ENCODE measurements at places on chromosomes 4 and X. TPM values are rescaled to one million over a fixed set of nuclear protein-coding genes. Genes with fewer than 3 reads are reported as not detected.

DNA sequence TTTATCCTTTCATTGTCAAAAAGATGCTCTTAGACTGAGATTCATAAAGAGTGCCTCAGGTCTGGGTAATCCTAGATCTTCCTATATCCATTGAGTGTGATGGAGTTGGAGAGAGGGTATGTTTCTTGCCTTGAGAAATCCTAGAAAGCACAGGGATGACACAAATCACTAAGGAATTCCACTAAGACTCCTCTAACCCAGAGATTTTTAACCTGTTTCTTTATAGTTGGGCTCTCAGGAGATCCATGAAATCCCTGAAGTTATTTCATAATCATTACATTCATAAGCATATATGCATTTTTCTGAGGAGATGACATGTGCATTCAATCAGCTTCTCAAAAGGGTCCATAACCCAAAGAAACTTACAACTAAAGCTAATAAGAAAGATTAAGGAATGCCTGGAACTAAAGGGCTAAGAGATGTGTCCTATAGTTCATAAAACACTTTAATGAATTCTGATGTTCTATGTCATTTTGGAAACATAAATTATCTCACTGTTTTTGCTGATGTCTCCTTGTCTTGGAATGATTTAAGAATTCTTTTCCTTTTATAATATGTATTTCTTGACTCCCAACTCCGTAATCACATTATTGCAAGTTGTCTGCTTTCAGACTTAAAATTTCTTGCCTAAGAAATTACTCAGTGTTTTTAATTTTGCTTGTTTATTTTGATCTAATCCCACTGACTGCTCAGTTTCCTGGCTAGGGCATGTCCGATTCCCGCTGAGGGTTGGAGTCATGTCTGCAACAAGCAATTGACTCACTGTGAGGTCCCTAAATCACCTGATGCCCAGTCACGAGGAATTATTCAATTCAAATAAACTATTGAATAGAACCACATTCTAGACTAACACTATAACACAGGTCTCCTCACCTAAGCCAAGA lies 2.8 kb upstream of the AMTN start:
- no peak overlapping the region for H3K4me3 ChIP-seq
- no peaks in the 10 kb centered on the region for H3K4me1 ChIP-seq
- no peak overlapping the region for H3K27ac ChIP-seq
- no peaks in the 10 kb centered on the region for H3K27me3 ChIP-seq
- no peaks in the 10 kb centered on the region for H3K36me3 ChIP-seq

GRCh38 chrX:8815460-8816065 lies 14.4 kb upstream of the FAM9A start:
- H3K36me3 ChIP-seq, result no peaks in the 10 kb centered on the region
- no peaks in the 10 kb centered on the region for H3K27me3 ChIP-seq
- H3K27ac ChIP-seq, result no peak overlapping the region
- H3K4me3 ChIP-seq, result no peak overlapping the region
- no peak for DNase-seq

Gene CT45A5
- total RNA-seq, result not detected

Gene MAPK10
- 0.28 TPM for total RNA-seq

Gene ZNF711
- total RNA-seq, result 3.8 TPM

DNA sequence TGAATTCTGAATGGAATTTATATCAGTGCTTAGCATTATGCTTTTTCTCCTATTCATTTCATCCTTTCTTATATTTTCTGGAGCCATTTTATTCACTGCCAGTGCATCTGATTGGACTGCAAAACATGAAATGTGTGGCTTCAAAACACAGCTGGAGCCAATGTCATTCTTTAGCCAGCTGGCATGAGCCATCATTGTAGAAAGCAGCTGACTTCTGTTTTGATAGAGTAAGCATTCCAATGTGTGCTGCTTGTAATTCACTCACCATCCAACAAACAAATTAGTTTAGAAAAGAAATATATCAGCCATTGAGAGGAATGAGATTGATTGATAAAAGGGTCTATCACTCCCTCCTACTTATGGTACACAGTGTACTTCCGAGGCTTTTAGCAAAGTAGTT lies 2616.0 kb downstream of the ARAP2 start:
- DNase-seq, result no peak
- H3K4me3 ChIP-seq, result no peak overlapping the region
- H3K27ac ChIP-seq, result no peak overlapping the region
- H3K4me1 ChIP-seq, result no peaks in the 10 kb centered on the region

DNA sequence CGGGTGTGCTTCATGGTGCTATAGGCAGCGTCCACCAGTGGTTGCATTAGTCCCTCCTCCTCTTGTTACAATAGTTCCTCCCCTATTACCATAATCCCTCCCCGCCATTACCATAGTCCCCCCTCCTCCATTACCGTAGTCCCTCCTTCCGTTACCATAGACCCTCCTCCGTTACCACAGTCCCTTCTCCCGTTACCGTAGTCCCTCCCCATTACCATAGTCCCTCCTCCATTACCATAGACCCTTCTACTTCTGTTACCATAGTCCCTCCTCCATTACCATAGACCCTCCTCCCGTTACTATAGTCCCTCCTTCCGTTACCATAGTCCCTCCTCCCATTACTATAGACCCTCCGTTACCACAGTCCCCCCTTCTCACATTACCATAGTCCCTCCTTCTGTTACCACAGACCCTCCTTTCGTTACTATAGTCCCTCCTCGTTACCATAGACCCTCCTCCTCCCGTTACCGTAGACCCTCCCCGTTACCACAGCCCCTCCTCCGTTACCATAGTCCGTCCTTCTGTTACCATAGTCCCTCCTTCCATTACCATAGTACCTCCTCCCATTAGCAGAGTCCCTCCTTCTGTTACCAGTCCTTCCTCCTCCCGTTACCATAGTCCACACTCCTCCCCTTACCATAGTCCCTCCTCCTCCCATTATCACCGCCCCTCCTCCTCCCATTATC lies 129.6 kb downstream of the DHRSX start:
- H3K4me3 ChIP-seq, result no peak overlapping the region
- no peak overlapping the region for H3K27ac ChIP-seq
- H3K36me3 ChIP-seq, result no peaks in the 10 kb centered on the region

Gene RHOXF2
- total RNA-seq, result not detected

GRCh38 chr4:136748773-136749172 lies 783.5 kb downstream of the PCDH18 start:
- no peak overlapping the region for H3K27ac ChIP-seq
- no peak overlapping the region for H3K4me3 ChIP-seq
- no peaks in the 10 kb centered on the region for H3K27me3 ChIP-seq
- no peak for DNase-seq

Gene FGFR3
- not detected for total RNA-seq

Gene PNMA6A
- 0.38 TPM for total RNA-seq

DNA sequence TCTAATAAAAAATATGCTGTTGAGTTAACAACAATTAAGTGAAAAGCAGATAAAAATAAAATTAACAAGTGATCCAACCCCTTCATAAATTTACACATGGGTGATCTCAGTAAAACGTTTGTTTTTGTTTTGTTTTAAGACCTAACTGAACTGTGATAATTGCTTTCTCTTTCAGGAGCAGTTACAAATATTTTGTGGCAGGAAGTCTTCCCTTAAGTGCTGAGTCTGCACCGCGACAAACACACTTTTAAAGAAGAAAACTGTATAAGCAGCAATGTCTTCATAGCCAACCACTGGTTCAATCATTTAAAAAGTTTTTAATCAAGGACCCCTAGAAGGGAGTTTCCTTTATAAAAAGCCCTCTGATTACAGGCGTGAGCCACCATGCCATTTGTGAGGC lies 53.7 kb upstream of the NFKB1 start:
- no peaks in the 10 kb centered on the region for H3K4me1 ChIP-seq
- H3K36me3 ChIP-seq, result no peaks in the 10 kb centered on the region
- no peak overlapping the region for H3K27ac ChIP-seq
- H3K27me3 ChIP-seq, result no peaks in the 10 kb centered on the region

Gene UGT2B17
- not detected for total RNA-seq

DNA sequence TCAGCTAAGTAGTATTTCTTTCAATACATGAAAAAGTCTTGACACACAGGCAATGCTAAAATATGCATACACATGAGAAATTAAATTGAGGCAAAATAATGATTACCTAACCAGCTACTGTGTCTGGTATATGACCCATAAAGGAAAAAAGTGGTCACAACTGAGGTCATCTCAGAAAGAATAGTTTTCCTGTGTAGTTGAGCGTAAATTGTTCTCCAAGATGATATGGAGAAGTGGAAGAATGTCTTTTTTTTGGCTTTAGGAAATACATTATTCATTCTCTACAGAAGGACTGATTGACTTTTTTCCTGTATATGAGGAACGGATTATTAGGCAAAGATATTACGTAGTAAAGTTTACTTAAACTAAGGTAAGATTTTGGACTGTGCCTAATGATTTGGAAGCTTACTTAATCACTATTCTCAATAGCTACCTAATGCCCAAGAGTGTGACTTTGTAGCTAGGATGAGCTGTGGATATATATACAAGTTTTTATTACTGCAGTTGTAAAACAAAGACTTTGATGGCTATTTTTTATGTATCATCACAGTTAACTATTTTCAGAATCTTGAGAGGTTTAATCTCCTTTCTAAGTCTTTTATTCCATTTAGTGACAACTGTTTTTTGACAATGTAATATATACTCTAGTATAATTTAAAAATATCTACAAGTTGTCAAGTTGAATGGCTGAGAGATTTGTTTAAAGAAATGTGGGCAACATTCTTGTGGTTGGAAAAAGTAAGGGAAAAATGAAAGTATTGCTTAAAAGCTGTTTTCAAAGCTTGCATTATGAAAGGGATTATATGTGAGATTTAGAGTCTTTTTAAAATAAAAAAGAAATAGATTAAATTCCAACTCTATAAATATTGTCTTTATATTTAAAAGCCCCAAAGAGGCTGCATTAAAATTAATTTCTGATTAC lies 100.2 kb downstream of the PDLIM5 start:
- no peak overlapping the region for H3K27ac ChIP-seq
- no peak overlapping the region for H3K4me3 ChIP-seq
- no peak for DNase-seq
- no peaks in the 10 kb centered on the region for H3K27me3 ChIP-seq
- H3K36me3 ChIP-seq, result no peaks in the 10 kb centered on the region
- no peaks in the 10 kb centered on the region for H3K4me1 ChIP-seq

Gene ERAS
- not detected for total RNA-seq

- H3K27me3 ChIP-seq, result peaks cover 26% of the 10 kb centered on the region
- no peak overlapping the region for H3K4me3 ChIP-seq
- peaks cover 12% of the 10 kb centered on the region for H3K4me1 ChIP-seq
- no peaks in the 10 kb centered on the region for H3K36me3 ChIP-seq
- DNase-seq, result no peak
- H3K27ac ChIP-seq, result no peak overlapping the region
Measured at GRCh38 chr4:143341186-143341755, 4.6 kb downstream of the GAB1 start.

GRCh38 chr4:153142700-153143438 lies 61.4 kb upstream of the TRIM2 start:
- no peak overlapping the region for H3K4me3 ChIP-seq
- H3K4me1 ChIP-seq, result peaks cover 4% of the 10 kb centered on the region
- no peaks in the 10 kb centered on the region for H3K27me3 ChIP-seq
- DNase-seq, result peak; percentile 72

DNA sequence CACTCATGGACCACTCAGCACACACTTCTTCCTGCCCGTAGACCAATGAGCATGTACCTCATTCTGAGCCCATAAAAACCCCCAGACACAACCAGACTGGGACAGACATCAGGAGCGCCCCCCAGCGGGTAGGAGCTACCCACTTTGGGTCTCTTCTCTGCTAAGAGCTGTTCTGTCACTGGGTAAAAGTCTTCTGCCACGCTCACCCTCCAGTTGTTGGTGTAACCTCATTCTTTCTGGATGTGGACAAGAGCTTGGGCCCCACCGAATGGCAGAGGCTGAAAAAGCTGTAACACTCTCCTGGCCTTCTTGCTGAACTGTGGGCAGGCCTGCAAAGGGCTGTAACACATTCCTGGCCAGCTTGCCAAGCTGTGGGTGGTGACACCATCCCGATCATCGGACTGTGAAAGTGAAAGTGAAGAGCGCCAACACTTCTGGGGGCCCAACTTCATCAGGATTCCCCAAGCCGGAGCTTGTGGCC lies 137.6 kb downstream of the TECRL start:
- H3K4me3 ChIP-seq, result no peak overlapping the region
- no peaks in the 10 kb centered on the region for H3K36me3 ChIP-seq
- DNase-seq, result no peak

GRCh38 chr4:90444904-90445303 lies 317.7 kb downstream of the CCSER1 start:
- DNase-seq, result no peak
- H3K36me3 ChIP-seq, result no peaks in the 10 kb centered on the region
- no peak overlapping the region for H3K27ac ChIP-seq
- H3K27me3 ChIP-seq, result no peaks in the 10 kb centered on the region
- H3K4me3 ChIP-seq, result no peak overlapping the region
- no peaks in the 10 kb centered on the region for H3K4me1 ChIP-seq

GRCh38 chr4:185332575-185333464 lies 62.9 kb downstream of the LRP2BP start:
- no peaks in the 10 kb centered on the region for H3K4me1 ChIP-seq
- no peak overlapping the region for H3K4me3 ChIP-seq
- H3K36me3 ChIP-seq, result no peaks in the 10 kb centered on the region
- no peak for DNase-seq
- no peaks in the 10 kb centered on the region for H3K27me3 ChIP-seq
- no peak overlapping the region for H3K27ac ChIP-seq

DNA sequence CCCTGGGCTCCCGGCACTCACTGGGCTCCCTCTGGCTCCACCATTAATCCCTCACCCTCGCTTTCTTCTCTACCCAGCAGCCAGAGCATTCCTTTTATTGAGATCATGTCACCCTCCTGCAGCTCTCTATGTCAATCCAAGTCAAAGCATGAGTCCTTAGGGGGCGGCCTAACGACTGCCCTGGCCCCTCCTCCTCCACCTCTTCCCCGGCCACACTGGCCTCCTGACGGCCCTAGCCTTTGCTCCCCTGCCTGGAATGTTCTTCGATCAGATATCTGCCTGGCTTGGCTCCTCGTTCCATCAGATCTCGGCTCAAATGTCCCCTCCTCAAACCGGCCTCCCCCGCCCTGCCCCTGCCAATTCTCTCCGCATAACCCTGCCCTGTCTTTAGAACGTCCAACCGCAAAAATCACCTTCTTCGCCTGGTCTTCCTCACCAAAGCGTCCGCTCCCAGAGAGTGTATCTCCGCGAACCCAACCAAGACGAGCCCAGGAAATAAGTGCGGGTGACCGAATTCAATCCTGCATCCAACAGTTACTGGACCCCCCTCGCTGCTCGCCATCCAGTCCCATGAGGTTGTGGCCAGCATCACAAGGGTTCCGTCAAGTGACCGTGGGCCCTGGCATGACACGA lies 722 bp upstream of the PNCK start:
- H3K27me3 ChIP-seq, result peaks cover 10% of the 10 kb centered on the region
- peaks cover 7% of the 10 kb centered on the region for H3K4me1 ChIP-seq
- no peak overlapping the region for H3K4me3 ChIP-seq
- no peaks in the 10 kb centered on the region for H3K36me3 ChIP-seq

- no peaks in the 10 kb centered on the region for H3K4me1 ChIP-seq
- no peak for DNase-seq
- H3K27ac ChIP-seq, result no peak overlapping the region
- no peaks in the 10 kb centered on the region for H3K36me3 ChIP-seq
- no peaks in the 10 kb centered on the region for H3K27me3 ChIP-seq
Measured at GRCh38 chr4:123731035-123731434, 334.4 kb downstream of the SPRY1 start.

- no peaks in the 10 kb centered on the region for H3K4me1 ChIP-seq
- no peaks in the 10 kb centered on the region for H3K36me3 ChIP-seq
- H3K4me3 ChIP-seq, result no peak overlapping the region
Measured at GRCh38 chr4:179762840-179763239, 2320.6 kb upstream of the AGA start.
